NCI-H1930 (cell line): ENCODE measurements at places on chromosomes 5 and 9.

DNA sequence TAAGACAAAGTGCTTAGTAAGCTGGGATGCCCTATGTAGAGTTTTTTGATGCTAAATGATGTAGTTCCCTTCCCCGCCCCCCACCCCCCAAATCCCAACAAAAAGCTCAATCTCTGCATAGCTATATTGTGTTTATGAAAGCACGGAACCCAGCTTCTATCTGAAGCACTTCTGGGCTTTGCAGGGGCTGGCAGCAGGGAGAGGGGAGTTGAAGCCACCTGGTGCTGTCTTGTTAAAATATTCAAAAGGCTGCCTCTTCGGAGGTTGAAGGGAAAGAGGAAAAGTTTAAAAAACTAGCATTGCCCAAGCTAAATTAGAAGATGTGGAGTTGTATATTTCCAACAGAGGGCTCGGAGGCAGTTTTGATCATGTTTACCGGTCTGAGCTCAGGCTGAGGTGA, 5.0 kb upstream of the TNC start:
- DNase-seq = no peak

DNA sequence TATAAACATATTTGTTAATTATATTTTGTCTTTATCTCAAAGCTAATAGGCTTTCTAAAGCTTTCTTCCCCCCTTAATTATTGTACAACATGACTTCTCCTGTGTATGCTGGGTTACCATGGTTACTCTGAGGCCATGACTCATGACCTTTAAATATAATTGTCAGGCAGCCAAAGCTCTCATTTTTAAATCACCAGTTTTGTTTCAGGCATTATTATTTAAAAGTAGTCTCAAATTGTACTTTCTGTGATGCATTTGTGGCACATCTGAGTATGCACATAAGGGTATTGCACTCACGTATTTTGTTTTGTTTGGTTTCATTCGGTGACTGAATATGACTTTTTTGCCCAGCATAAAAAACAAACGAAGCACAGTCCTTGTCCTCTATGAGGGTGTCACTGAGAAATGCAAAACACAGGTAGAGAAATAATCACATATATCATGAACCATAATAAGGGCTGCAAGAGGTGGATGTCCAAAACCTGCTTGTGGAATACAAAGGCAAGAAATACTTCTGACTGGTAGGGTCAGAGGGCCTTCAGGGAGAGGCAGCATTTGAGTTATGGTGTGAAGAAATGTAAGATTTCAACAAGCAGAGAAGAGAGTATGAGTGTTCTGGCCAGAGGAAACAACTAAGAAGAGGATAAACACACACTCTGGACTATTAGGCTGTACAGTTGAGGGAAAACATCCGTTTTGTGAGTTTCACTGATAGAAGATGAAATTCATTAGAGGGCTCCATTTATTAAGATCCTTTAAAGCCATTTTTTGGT, 2.1 kb downstream of the CCDC192 start:
- DNase-seq = no peak

- DNase-seq = peak; percentile 18
These were observed 420 bp downstream of the BOD1 start for GRCh38 chr5:173615884-173616576.

DNA sequence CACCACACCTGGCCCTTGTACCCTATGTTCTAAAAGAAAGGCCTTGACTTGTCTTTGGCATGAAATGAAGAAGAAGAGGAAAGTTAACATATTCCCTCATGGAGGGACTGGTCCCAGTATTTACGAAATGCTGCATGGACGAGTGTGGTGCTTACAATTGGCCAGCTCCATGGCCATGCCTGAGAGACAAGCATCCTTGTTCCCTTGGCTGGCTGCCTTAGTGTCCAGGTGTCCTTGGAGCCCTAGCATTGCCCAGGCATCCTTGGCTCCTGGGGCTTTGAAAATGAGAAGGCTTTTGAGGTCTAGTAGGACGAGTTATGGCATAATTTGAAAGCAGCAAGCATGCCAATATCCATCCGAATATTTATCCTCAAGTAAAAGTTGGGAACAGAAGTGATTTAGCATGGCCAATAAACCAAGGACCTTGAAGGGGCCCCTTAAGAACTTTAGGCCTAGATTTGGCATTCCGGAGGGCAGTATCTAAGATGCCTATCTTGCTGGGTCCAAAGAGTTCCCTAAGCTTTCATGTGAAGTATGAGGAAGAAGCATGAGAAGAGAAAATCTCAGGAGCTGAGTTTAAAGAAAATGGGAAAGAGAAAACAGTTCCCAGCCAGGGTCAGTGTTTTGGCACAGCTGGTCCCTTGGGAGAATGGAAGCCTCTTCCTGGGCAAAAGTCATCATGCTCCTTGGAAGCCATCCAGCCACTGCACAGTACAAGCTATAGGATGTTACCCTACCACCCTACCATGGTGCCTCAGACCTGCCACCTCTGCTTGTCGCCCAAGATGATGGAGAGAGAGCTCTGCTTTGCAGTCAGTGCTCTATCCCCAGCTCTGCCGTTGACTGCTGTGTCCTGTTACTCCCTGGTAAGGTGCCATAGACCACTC, 91.0 kb downstream of the AOPEP start:
- DNase-seq = no peak

DNA sequence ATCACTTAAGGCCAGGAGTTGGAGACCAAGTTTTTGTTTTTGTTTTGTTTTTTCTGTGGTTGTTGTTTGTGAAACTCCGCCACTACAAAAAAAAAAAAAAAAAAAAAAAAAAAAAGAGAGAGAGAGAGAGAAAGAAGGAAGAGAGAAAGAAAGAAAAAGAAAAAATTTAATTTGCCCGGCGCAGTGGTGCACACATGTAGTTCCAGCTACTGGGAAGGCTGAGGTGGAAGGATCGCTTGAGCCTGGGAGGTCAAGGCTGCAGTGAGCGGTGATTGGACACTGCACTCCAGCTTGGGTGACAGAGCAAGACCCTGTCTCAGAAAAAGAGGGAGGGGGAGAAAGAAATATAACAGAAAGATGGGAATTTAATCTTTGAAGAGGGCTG, 902 bp downstream of the THG1L start:
- DNase-seq = no peak
